Natural killer cell (primary cell): ENCODE measurements at places on chromosomes 6 and 20.

DNA sequence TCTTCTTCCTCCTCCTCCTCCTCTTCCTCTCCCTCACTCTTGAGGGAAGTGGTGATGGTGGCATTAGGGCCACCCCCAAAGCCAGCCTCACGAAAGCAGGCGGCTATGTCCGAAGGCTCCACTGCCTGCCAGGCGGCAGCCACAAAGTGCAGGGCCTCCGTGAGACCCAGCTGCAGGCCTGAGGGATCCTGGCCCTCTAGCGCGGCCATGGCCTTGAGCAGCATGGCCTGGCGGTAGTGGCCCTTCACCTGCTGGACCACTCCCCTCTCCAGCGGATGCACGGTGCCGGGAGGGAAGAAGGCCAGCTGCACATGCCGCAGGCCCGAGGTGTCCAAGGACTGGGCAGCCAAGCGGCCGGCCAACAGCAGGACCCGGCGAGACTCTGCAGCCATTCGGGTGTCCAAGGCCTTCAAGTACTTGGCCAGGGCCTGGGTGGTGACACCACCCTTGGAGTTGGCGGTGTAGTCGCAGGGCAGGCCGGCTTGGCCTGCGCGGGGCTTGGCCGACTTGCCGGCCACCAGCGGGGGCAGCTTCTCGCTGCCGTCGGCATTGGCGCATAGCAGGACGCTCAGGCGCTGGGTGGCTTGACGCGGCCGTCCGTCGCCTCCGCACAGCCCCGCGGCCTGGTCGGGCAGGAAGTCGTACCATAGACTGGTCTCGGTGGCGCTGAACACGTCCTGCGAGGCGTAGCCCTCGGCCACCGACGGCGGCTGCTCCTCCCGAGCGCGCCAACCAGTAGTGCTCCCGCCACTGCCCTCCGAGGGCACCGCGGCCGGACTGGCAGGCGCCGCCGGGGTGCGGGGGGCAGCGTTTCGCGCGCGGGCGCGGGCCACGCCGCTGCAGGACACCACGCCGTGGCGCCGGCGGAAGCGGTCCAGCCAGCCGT, 1.1 kb downstream of the CENPB start:
- no peak for DNase-seq

DNA sequence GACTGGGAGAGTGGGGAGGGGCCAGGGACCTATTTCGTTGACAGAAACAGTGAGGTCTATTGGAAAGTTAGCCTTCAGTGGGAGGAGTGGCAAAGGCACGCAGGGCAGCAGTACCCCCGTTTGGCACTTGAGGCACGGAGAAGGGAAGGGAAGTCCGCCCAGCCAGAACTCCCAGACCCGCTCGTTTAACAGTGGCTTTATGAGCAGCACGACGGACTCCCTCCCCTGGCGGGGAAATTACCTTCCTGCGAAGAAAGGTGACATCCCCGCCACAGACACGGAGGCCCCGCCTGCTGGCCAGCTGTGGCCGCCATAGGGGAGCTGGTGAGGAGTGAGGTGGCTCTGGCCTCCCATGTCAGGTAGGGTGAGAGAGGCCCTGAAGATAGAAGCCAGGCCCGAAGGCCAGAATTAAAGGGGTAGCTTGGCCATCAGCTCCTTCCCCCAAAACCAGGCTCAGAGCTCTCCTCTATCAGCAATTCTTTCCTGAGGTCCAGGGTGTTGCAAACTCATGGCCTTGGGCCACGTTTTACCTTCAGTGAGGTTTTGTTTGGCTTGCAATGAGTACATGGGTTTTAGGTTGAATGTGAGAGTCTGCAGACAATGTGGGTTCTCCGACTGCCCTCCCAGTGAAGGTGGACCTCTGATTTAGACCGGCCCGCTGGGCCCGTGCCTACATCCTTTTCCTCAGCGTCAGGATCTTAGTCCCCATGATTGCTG, 123.7 kb downstream of the MRPL14 start:
- peak; percentile 43 for DNase-seq

DNA sequence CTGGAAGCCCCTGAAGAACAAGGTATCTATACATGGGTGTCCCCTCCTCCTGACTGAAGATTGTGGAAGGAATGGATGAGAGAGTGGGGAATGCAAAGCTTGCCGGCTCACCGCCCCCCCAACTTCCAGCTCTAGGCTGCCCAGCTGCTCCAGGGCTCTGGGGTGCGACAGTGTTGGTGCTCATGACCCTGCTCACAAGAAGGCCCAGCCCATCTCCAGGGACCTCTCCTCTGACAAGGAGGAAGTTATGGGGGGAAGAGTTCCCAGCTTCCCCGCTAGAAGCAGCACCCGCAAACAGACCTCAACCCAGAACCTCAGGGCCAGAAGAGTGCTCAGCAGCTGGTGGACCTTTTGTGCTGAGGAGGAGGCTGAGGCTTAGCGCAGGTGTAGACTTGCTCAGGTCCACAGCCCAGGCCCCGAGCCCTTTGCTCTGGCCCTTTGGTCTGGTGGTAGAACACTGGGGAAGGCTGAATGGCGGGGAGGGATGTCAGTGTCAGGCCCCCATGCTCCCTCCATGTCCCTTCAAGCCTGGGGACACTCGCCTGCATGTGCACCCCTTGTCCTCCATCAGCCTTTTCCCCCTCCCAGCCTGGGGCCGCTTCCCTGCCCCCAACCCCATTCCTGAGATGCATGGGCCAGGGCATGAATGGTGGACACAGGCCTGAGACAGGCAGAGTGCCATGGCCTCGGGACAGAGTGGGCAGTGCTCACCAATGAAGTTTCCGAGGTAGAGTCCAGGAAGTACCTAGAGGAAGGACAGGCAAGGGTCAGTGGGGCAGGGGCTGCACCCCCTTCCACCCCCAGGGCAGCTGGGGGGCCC, 1.3 kb downstream of the DUSP15 start:
- no peak for DNase-seq

DNA sequence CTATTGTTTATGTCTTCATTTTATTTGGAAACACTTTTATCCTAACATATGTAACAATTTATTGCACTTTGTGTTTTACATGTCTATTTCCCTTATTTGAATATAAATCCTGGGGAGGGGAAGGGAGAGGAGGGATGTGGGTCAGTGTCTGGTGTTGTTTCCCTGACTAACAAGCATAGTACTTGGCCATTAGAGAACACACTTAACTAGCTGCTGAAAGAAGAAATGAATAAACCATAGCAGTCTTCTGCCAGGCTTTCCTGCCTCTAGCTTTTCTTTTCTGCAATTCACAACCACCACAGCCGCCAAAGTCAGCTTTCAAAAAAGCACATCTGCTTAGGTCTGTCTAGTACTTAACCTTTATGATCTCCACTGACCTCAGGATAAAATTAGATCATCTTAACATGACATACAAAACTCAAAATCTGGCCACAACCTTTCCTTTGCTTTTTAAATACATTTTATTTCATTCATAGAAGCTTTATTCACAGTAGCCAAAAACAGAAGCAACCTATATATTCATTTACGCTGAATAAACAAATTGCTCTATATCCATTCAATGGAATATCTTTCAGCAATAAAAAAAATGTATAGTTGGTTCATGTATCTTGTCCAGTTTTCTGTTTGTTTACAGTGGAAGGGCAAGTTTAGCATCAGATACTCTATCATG, 16.3 kb downstream of the PDSS2 start:
- DNase-seq = no peak

DNA sequence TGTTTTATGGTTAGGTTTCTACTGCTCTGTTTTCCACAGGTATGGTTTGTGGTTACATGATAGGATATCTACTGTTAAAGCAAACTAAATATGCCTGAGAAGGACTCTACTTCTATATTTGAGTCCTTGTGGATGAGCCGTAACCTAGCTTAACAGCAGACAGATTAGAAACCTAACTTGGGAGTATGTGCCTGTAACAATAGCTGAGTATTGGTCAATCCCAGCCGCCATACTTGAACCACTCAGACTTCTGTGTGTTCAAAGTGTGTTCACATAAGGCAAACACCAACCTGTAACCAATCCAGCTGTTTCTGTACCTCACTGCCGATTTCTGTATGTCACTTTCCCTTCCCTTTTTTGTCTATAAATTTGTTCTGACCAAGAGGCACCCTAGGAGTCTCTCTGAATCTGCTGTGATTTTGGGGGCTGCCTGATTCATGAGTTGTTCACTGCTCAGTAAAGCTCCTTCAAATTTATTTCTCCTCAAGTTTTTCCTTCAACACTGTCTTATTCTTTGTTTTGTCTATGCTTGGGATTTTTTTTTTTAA, 37.1 kb downstream of the PHF3 start:
- no peak for DNase-seq
